ENCODE measurements at places on chromosomes 4 and X.

GRCh38 chrX:37060999-37061398, 52.8 kb downstream of the FAM47C start:
- H3K36me3 ChIP-seq = no peaks in the 10 kb centered on the region
- no peaks in the 10 kb centered on the region for H3K4me1 ChIP-seq
- no peak for DNase-seq

- H3K27ac ChIP-seq = no peak overlapping the region
- no peak for DNase-seq
- H3K36me3 ChIP-seq = no peaks in the 10 kb centered on the region
- H3K4me1 ChIP-seq = no peaks in the 10 kb centered on the region
These were observed 9.2 kb downstream of the VSIG4 start for GRCh38 chrX:66030505-66031317.

DNA sequence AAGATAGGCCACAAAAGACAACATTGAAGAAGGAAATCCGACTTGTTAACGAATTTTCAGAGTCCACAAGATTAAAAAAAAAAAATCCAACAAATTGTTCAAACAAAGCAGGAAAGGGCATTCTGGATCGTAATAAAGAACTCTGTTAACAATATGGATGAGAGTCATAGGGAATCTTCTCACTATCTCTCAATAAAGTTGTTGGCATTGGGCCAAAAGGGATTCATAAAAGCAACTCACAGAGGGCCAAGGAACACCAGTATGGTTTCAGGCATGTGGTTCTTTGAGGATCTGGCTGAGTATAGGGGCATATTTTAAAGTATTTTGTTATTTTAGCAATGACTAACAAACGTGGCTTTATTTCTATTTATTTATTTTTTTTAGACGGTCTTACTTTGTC, 49.5 kb downstream of the SHISA3 start:
- no peak overlapping the region for H3K4me3 ChIP-seq
- H3K36me3 ChIP-seq = no peaks in the 10 kb centered on the region
- no peak overlapping the region for H3K27ac ChIP-seq

- H3K4me1 ChIP-seq = peaks cover 48% of the 10 kb centered on the region
- no peak overlapping the region for H3K27ac ChIP-seq
- no peak overlapping the region for H3K4me3 ChIP-seq
- DNase-seq = no peak
- H3K27me3 ChIP-seq = no peaks in the 10 kb centered on the region
- H3K36me3 ChIP-seq = no peaks in the 10 kb centered on the region
These were observed 11.7 kb downstream of the RELL1 start for GRCh38 chr4:37674439-37674838.

- no peaks in the 10 kb centered on the region for H3K36me3 ChIP-seq
- no peaks in the 10 kb centered on the region for H3K4me1 ChIP-seq
- H3K4me3 ChIP-seq = no peak overlapping the region
- H3K27me3 ChIP-seq = no peaks in the 10 kb centered on the region
- no peak overlapping the region for H3K27ac ChIP-seq
These were observed 302.4 kb upstream of the PRPS2 start for GRCh38 chrX:12488771-12489170.

- no peak overlapping the region for H3K27ac ChIP-seq
- DNase-seq = no peak
- H3K4me3 ChIP-seq = no peak overlapping the region
- no peaks in the 10 kb centered on the region for H3K27me3 ChIP-seq
- no peaks in the 10 kb centered on the region for H3K36me3 ChIP-seq
These were observed 269.3 kb upstream of the AGTR2 start for GRCh38 chrX:115901241-115901640.

GRCh38 chrX:73944563-73944908, 359.4 kb upstream of the ZCCHC13 start:
- H3K27ac ChIP-seq = peak overlapping the region; percentile 89
- DNase-seq = no peak
- no peaks in the 10 kb centered on the region for H3K27me3 ChIP-seq

DNA sequence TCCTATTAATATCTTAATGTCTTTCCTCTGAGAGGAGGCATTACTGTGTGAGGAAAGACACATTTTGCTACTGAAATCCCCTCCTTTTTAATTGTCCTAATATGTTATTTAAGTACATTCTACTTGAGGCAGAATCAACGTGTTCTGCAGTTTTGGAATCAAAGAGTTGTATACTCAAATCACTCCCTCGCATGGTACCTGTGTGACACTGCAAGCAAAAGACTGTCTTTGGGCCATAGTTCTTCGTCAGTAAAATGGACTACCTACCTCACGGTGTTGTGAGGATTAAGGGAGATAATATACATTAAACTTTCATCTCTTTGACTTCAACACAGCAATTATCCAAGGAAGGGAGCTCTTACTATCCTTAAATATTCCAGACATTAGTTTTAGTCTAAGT, 61.5 kb downstream of the TIGD2 start:
- H3K27me3 ChIP-seq = no peaks in the 10 kb centered on the region
- no peak overlapping the region for H3K27ac ChIP-seq
- no peak for DNase-seq
- H3K4me1 ChIP-seq = peaks cover 4% of the 10 kb centered on the region
- H3K36me3 ChIP-seq = no peaks in the 10 kb centered on the region
- H3K4me3 ChIP-seq = no peak overlapping the region

DNA sequence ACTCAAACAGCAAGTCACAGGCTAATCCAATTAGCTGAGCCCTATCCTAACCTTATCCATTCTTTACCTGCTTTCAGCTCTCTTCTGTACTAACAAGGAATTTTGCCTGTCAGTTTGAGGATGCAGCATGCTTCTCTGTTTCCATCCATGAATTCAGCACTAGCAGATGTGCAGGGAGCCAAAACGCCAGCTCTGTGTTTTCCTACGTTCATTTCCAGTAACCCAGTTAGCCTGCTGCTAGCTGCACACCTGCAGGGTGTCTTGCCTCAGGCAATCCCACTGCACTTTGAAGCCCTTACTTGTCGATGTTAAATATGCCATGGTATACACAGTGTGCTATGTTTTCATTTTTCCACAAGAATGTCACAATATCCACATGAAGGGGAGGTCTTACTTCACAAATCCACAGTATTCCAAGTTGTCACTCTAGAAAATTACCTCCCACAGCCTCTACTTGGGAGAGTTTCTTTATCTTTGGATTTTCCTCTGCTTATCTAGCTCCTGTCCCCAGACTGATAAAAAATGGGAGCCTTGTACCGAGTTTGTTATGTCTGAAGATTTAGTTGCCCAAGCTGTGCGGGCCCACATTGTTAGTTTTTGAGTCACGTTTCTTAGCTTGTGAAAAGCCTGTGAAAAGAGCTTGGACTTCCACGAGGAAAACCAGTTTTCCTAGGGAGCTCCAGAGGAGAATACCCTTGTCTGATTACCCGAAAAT, 127.6 kb upstream of the HHIP start:
- H3K36me3 ChIP-seq = no peaks in the 10 kb centered on the region
- H3K4me1 ChIP-seq = no peaks in the 10 kb centered on the region
- no peak overlapping the region for H3K4me3 ChIP-seq
- H3K27me3 ChIP-seq = no peaks in the 10 kb centered on the region
- no peak for DNase-seq

DNA sequence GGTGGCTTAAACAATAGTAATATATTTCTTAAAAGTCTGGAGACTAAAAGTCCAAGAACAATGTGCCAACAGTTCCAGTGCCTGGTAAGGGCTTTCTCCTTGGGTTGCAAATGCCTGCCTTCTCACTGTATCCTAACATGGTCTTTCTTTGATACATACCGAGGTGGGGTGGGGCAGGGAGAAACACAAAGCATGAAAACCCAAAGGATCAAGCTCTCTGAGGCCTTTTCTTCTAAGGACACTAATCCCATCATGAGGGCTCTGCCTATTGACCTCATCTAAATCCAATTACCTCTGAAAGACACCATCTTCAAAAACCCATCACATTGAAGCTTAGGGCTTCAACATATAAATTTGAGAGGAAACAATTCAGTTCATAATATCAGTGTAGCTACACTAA, 311.3 kb downstream of the GRID2 start:
- no peaks in the 10 kb centered on the region for H3K27me3 ChIP-seq
- no peaks in the 10 kb centered on the region for H3K4me1 ChIP-seq
- no peak for DNase-seq
- no peaks in the 10 kb centered on the region for H3K36me3 ChIP-seq

DNA sequence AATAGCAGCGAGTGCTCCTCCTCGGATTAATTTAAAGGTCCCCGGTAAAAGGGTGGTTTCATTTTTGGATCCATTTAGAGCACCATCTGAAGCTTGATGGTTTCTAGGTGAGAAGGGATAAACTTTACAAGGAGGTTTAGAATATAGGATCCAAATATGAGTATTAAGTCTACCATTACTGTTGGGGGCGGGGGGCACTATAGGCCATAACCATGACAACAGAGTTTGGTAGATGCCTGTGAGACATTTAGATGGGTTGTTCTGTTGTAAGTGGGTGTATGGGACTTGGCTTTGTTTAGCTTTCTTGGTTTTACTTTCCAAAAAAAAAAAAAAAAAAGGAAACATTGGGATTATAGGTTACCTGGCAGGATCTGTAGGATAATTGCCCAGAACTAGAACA, 92.7 kb downstream of the TENT5D start:
- no peak overlapping the region for H3K27ac ChIP-seq
- H3K27me3 ChIP-seq = no peaks in the 10 kb centered on the region
- no peaks in the 10 kb centered on the region for H3K4me1 ChIP-seq
- H3K4me3 ChIP-seq = no peak overlapping the region
- H3K36me3 ChIP-seq = no peaks in the 10 kb centered on the region

- peak overlapping the region; percentile 81 for H3K27ac ChIP-seq
- H3K27me3 ChIP-seq = peaks cover 3% of the 10 kb centered on the region
- peaks cover 11% of the 10 kb centered on the region for H3K4me1 ChIP-seq
These were observed 162.1 kb downstream of the SMIM20 start for GRCh38 chr4:26076000-26076587.

GRCh38 chr4:41176340-41176739, 38.0 kb downstream of the APBB2 start:
- H3K4me3 ChIP-seq = no peak overlapping the region
- no peaks in the 10 kb centered on the region for H3K27me3 ChIP-seq
- DNase-seq = no peak
- H3K27ac ChIP-seq = no peak overlapping the region
- H3K4me1 ChIP-seq = peaks cover 40% of the 10 kb centered on the region
- no peaks in the 10 kb centered on the region for H3K36me3 ChIP-seq

DNA sequence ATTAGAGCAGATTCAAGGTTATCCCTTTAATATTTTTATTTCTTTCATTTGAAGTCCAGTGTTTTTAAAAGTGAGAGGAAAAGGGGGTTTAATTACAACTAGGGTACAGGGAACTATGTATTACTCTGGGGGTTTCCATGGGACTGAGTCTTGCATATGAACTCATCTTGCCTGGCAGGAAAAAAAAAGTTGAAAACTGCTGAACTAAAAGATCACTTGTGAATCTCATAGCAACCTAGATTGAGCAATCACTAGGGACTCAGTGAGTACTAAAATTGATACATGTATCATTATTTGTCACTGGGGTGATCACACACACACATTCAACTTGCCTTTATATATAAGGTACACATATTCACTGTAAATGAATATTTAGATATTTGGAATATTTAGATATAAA, 180.7 kb upstream of the SFRP2 start:
- DNase-seq = no peak
- no peak overlapping the region for H3K4me3 ChIP-seq
- H3K36me3 ChIP-seq = no peaks in the 10 kb centered on the region
- no peak overlapping the region for H3K27ac ChIP-seq
- no peaks in the 10 kb centered on the region for H3K27me3 ChIP-seq
- H3K4me1 ChIP-seq = no peaks in the 10 kb centered on the region

- no peaks in the 10 kb centered on the region for H3K36me3 ChIP-seq
- H3K4me1 ChIP-seq = peaks cover 16% of the 10 kb centered on the region
- no peaks in the 10 kb centered on the region for H3K27me3 ChIP-seq
- no peak for DNase-seq
These were observed 58.7 kb upstream of the MTM1 start for GRCh38 chrX:150509703-150510102.
